GM04503 (cell line): ENCODE measurements at places on chromosomes 5 and 9.

GRCh38 chr5:159414021-159414420 is 83.7 kb upstream of the IL12B start:
- DNase-seq, result no peak

DNA sequence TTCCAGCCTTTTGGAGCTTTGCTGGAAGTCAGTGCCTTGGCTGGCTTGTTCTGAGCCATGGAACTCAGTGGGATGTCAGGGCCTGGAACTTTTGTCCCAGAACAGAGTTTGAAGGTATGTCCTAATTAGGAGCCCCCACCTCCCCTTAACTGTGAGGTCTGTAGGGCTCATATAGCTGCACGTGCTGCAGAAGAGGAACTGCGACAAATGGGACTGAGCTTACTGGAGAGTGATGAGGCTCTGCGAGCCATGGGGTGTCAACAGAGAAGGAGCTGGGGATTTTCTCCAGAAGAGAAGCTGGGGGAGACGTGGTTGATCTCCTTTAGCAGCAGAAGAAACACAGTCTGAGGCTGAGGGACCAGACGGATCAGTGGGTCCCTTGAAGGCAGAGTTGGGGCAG is 10.9 kb downstream of the TMEM8B start:
- no peak for DNase-seq

DNA sequence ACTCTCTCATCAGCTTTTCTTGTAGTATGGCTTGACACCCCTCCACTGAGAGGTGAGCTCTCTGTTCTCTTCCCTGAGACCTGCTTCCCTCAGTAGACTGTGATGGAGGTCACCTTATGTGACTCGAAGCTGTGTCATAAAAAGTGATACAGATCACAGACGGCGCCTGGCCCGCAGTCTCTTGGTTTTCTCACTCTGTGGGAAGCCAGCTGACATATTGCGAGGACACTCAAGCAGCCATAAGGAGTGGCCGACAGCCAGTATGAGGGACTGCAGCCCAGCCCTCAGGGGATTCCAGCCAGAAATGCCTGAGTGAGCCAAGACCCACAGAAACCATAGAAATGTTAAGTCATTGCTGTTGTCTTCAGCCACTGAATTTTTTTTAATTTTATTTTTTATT is 38.0 kb downstream of the GADD45G start:
- no peak for DNase-seq

- DNase-seq, result no peak
Measured at GRCh38 chr5:146410272-146410671, 36.9 kb upstream of the TCERG1 start.

DNA sequence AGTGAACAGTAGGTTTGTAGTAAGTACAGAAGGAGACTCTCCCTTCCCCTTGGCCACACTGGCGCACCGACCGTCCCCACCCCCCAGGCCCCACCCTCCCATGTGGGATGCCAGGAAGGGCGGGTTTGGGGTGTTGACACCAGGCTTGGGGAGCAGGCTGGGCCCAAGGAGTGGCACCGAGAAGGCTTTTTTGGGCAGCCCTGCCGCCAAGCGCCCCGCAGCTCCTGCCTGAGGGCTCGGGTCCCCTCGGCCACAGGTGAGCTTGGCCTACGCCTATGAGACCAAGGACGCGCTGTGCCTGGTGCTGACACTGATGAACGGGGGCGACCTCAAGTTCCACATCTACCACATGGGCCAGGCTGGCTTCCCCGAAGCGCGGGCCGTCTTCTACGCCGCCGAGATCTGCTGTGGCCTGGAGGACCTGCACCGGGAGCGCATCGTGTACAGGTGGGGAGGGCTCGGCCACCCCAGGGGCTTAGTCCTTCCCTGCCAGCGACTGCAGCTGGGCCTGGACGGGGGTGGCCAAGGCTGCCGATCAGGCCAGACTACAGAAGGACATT is 7.3 kb downstream of the GRK6 start:
- no peak for DNase-seq

GRCh38 chr5:171913987-171914273 is 92.5 kb downstream of the FBXW11 start:
- DNase-seq, result peak; percentile 9

- no peak for DNase-seq
Measured at GRCh38 chr9:135095470-135096407, 8.3 kb downstream of the OLFM1 start.

GRCh38 chr5:161863811-161864210 is 15.9 kb downstream of the GABRA1 start:
- DNase-seq, result no peak

DNA sequence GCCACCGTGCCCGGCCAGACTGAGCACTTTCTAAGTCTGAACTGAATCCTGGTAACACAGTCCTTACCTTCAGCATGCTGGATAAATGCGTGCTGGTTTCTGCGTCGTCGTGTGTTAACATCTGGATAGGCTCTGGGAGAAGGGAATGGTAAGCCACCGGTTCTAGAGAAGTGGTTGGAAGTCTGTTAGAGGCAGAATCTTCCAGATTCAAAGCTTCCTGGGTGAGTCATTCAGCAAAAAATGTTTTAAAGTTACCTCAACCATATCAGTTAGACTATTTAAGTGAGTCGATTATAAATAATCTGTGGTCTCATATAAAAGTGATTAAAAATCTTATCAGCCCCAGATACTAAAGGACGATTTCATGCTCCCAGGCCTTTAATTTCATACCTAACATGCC is 256.5 kb upstream of the NFIL3 start:
- no peak for DNase-seq

- DNase-seq, result no peak
Measured at GRCh38 chr5:123671711-123672456, 159.9 kb downstream of the CSNK1G3 start.

- DNase-seq, result no peak
Measured at GRCh38 chr9:69923972-69924371, 103.4 kb downstream of the CFAP95 start.

DNA sequence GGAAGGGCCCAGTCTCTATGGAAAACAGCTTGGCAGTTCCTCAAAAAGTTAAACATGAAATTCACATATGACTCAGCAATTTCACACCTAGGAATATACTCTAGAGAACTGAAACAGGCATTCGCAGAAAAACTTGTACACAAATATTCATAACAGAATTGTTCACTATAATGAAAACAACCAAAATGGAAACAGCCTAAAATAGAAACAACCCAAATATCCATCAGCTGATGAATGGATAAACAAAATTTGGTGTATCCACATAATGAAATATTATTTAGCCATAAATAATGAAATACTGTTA is 4.8 kb upstream of the GPR150 start:
- DNase-seq, result no peak

GRCh38 chr5:124948754-124949275 is 202.4 kb upstream of the ZNF608 start:
- no peak for DNase-seq

GRCh38 chr5:135382106-135382790 is 16.8 kb downstream of the MACROH2A1 start:
- no peak for DNase-seq

DNA sequence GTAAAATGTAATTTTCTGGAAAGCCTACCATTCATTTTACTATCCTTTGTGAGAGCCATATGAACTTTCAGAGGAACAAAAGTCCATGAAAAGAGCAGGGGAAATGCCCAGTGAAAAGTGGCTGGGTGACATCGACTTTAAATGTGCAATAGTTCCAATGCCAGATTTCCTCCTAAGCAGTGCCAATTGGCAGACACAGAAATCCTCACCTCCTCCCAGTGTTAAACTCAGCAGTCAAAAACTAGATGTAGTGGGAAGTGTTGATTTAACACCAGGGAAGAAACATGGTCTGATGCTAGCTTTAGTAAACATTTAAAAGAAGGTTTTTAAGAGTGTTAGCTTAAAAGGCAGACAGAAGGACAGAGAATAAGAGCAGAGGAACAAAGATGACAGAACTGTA is 2055.2 kb downstream of the MAT2B start:
- no peak for DNase-seq

DNA sequence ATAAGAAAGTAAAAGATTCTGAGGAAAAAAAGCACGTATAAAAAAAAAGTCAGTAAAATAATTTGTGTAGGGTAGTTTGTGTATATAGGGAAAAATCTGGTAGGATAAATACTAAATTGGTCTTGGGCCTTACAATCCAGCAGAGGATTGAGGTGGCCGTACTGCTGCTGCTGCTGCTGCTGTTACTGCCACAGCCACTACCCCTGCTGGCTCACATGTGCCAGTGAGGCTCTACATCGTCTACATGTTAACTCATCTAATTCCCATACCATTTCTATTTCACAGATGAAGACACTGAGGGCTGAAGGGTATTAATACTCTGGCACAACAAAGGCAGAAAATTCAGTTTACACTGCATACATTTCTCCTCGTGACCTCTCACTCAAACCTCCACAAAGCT is 928.5 kb downstream of the TLE4 start:
- DNase-seq, result no peak

DNA sequence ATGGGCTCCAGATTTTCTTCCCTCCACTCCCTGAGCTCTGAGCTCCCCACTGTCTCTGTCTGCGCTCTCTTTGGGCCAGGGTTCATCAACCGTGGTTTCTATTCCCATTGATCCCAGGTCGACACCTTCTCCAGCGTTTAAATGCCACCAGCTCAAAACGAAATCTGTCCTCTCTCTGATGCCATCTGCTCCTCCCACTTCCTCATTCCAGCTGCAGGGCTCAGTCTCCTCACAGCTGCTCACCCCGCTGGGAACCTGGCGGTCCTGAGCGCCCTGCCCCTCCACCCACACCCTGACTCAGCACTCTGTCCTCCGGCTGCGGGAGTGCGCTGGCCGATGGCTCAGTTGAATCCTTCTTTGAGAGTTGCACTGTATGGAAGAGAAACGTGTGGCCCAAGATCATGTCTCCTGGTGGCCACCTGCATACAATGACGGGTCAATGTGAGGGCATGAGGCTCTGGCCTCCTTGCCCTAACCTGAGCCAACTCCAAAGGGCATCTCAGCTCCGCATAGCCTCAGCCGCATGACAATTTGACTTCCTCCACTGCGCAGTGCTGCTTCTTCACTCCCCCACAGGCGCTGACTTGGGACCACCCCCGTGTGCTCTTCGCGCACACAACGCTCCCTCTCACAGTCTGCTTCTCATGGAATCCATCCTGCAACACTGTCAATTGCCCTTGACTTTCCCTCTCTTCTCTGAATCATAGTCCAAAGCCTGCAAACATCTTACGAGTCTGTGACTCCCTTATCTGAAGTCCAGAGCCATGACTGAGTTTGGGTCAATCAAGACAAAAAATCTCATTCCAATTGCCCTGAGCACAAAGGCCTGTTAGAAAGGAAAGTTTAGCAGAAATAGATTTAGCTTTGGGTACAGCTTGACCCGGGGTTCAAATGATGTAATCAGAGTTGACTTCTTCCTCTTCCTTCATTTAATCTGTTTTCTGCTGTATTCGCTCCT is 82.4 kb downstream of the PTCH1 start:
- no peak for DNase-seq

- no peak for DNase-seq
Measured at GRCh38 chr5:141869514-141869913, 8.7 kb downstream of the PCDH1 start.

GRCh38 chr5:35308421-35308820 is 78.1 kb upstream of the PRLR start:
- no peak for DNase-seq

GRCh38 chr5:80231243-80231642 is 24.6 kb downstream of the SERINC5 start:
- no peak for DNase-seq

DNA sequence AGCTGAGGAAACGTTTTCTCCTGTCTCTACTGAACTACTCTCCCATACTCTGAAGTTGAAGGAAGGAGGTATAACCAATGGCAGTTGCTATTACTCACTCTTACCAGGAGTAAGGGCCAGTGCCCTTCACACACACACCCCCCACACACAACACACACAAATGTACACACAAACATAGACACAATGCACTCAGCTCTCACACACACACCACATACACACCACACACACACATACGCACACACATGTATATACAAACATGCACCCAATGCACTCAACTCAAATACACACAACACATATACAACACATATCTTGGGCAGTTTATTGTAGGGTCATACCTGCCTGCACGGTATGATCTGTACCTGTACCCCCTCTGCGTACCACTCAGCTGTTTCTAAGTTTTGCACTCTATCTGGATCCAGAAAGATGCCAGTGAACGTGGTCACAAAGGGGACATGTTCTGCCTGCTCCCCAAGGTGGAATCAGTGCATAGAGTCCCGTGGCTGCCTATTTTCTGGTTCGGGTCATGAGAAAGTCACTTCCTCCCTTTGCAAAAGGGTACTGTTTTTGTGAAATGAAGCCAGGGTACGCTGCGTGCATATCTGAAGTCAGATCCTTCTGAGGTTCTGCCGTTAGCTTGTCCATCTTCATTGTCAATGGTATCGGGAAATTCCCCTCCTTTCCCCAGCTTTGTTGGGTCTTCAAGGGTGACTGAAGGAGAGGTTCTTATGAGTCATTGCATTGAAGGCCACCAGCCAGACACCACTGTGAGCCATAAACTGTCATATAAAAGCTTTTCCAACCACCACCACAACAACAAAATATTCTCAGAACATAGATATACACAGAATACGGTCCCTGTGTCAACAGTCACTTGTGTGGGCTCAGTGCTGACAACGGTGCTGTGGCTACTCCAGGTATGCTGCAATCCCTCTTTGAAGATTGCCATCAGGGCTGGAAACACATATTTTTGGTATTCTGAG is 131.9 kb downstream of the UGCG start:
- no peak for DNase-seq

- DNase-seq, result no peak
Measured at GRCh38 chr9:113137196-113138168, 13.3 kb upstream of the SLC31A2 start.

DNA sequence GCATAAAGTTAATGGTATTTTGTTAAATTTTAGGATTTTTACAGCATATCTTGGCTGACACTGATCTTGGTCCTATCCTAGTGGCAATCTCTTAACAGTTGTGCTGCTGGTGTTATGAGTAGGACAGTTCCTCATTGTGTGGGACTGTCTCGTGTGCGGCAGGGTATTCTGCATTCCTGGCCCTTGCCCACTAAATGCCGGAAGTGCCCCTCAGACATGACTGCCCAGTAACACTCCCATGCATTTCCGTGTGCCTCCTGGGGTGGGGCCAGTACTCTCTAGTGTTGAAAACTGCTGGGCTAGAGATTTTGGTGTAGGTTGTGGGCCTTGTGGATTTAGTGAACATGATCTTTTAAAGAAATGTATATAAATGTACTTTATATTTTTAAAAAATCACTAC is 227.1 kb upstream of the DMRT1 start:
- DNase-seq, result no peak

- DNase-seq, result no peak
Measured at GRCh38 chr5:124613273-124613953, 133.0 kb downstream of the ZNF608 start.

DNA sequence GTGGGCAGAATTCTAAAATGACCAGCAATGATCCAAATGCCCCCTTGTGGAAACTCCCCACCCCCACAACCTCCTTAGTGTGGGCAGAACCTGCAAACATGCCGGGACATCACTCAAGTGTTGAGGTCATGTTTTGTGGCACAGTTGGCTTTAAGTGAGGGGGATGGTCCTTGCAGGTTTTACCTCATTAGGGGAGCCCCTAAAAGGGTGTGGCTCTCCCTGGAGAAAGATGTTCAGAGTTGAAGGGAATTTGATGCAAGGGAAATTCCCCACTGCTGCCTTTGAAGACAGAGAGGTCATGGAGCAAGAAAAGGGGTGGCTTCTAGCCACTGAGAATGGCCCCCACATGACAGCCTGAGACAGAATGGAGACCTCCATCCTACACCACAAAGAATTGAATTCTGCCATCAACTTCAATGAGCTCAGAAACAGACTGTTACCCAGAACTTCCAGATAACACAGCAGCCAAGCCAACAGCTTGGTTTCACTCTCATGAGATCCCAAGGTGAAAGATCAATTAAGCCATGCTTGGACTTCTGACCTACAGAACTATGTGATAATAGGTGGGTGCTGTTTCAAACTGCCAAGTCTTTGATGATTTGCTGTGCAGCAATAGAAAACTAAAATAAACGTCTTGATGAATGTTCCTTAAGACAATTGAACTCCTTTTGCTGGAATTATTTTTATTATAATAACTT is 103.4 kb downstream of the MED10 start:
- no peak for DNase-seq
